ENCODE measurements at places on chromosomes 13 and 19.

- DNase-seq = no peak
Observed at GRCh38 chr19:47188507-47189033, 42.4 kb downstream of the BBC3 start.

- no peak for DNase-seq
Observed at GRCh38 chr19:40601134-40601974, at the start of gene LTBP4. TSS of gene LTBP4 (plus strand) at chr19:40601369. CDS start at chr19:40601388, 19 bp downstream.

DNA sequence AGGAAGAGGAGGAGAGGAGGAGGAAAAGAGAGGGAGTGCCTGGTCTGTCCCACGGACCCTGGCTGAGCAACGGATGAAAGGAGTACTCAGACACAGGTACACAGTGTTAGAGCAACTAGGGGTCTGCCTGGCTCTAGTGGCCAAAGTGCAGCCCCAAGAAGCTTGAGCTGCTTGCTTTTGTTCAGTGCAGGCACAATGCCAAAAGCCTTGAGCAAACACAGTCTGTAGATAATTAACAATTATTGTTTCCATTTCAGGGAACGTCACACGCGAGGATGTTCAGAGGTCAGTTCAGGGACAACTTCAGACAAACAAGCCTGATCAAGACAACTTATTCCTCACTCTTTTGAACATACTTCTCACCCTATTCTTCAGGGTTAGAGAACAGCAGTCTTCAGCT lies 32.2 kb upstream of the ZNF726 start:
- DNase-seq = no peak

GRCh38 chr19:2113439-2114211 lies 16.9 kb downstream of the IZUMO4 start:
- no peak for DNase-seq

DNA sequence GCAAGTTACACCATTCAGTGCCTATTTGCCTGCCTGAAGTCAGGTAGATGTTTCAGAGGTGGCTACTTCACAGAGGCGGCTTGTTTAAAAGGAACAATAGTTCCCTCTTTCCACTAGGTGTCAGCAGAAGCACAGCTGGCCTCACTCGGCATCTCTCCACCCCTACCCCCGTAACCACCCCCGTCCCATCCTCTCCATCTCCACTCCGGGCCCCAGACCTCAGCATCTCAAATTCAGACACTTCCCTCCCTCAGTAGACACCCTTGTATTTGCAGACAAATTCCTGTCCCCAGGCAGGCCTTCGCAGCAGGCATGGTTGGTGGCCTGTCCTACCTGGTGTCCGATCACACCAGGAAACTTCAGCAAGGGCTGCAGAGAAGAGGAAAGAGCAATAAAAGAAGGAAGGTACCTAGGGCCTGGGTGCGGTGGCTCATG lies 9.1 kb upstream of the DPP9 start:
- DNase-seq = no peak

GRCh38 chr13:23505007-23505406 lies 65.2 kb upstream of the TNFRSF19 start:
- no peak for DNase-seq

DNA sequence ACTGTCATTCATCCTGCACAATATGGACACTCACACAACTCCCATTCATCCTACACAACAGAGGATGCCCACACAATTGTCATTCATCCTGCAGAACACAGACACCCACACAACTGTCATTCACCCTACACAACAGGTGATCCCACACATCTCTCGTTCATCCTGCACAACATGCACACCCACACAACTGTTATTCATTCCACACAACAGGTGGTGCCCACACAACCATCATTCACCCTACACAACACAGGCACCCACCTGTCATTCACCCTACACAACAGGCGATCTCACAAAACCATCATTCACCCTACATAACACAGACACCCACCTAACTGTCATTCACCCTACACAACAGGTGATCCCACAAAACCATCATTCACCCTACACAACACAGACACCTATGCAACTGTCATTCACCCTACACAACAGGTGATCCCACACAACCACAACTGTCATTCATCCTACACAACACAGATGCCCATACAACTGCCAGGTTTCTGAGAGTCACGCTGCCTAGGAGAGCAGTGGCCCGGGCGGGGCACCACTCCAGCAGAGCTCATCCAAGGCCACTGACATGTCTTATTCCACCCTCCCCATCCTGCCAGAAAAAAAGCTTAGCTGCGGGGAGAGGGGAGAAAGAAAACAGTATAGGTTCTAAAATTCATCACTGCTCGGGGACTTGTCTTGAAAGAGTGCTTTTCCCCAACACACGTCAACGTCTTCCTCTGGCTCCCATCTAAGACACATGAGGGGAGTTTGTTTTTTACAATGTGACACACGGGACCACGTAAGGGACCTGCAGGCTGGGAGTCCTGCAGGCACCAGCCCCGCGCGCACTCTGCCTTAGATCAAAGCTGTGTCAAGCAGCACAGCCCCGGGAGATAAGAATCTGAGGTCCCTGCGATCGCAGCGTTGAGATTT lies 44.0 kb downstream of the KLF2 start:
- no peak for DNase-seq

- DNase-seq = no peak
Observed at GRCh38 chr19:32750441-32751055, 31.0 kb downstream of the TDRD12 start.

GRCh38 chr19:48997972-48998371 lies 4.3 kb downstream of the RUVBL2 start:
- peak; percentile 40 for DNase-seq

DNA sequence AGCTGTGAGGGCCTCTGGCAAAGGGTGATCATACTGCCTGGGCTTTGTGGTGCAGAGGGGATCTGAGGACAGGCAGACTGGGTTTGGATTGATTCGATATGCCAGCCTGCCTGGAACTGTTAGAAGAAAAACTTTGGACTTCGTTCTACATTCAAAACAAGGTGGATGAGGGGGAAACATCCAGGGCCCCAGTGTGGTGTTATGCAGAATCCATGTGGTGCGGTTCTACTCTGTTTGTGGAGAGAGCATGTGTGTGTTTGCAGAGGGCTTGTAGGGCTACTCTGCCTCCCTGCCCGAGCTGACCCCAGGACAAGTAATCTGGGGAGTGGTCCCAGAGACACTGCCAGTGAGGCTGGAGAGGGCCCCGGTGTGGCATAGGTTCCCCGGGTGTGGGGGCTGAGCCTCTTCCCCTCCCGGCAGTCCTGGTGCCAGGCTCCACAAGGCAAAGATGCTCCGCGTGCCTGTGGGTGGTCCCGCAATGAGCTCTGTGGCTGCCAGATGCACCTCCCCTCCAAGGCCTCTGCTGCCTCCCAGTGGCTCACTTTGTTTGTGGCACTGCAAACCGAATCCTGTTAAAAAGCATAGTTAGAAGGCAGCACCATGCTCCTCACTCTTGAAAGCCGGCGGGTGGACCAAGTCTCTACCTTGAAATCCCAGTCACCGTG lies 22.3 kb upstream of the TFDP1 start:
- DNase-seq = peak; percentile 43

DNA sequence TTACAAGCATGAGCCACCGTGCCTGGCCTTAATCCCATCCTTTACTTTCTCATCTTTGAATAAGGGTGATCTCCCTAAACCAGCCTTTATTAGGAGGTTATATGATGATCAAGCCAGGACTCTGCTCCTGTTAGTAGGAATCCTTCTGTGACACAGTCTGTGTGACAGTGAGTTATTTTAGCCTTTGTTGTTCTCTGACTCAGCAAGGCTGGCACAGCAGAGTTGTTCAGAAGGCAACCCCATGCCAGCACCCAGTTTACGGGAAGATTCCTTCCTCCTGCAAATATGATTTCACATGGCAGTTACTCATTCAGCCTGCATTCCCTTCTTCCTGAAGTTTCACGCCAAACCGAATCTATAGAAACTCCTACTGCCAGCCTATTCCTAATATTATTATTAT lies 10.5 kb upstream of the MIER2 start:
- no peak for DNase-seq

DNA sequence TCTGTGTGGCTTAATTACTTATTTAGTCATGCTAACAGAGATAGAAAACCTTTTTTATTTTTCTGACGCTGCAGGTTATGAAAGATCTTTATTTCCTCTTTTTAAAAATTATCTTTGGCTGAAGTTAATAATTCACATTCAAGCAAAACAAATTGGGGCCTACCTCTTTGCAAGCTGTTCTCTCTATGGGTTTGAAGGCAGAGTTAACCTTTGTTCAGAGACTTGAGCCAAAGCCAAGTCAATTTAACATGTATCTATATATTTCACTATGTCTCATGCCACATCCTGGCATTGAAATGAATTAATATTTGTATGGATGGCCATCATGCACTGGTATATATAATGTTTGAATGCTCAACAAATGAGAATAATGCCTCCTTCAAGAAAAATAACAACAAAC lies 677.3 kb upstream of the GPC6 start:
- no peak for DNase-seq

All from stimulated activated CD8-positive, alpha-beta memory T cell treated with anti-CD3 and anti-CD28 coated beads, Interleukin-4, amount 100 ng/mL, for 24 hours (primary cell).